Right forelimb (tissue), 1 donor: ENCODE measurements at places on chromosomes 12 and 14.

DNA sequence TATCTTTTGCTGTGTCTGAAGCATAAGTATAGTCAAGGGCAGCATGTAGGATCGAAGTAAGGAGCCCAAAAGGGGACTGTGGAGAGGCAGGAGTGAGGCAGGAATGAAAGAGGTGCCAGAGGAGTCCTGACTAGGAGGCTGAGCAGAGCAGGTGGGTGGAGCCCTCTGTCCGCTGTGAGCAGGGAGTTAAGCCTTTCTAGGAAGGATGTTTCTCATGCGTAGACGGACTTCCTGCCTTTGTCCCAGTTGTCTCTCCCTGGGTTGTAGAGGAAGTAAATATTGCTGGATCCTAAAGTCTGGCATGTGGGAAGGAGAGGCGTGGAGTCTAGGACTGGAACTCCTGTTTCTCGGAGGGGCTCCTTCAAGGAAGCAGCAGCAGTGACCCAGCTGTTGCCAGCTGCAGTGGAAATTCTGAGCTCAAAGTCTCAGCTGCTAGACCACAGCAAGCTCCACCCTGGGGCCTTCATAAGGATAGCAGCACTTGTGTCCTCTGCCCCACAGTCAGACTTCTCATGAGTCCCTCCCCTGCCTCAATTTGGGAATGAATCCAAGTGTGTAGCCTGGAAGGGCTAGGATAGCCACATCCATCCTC is 44.0 kb downstream of the RBMS2 start:
- DNase-seq = peak; percentile 93

DNA sequence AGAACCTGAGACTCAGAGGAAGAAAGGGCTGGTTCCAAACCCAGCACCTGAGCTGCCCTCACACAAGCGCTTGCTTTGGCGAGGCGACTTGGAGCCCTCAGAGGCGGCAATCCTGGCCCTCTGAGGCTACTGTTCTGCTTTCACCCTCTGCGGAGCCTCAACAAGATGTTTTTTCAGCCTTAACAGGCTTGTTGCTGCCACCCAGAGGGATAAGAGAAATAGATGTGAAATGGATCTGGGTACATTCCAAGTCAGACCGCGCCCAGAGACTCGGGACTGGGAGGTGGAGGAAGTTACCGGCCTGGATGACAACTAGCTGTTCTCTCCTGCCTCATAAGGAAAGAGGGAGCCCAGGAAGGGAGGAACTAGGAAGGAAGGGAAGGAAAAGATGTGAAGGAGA is 89.6 kb downstream of the TTC7B start:
- no peak for DNase-seq

DNA sequence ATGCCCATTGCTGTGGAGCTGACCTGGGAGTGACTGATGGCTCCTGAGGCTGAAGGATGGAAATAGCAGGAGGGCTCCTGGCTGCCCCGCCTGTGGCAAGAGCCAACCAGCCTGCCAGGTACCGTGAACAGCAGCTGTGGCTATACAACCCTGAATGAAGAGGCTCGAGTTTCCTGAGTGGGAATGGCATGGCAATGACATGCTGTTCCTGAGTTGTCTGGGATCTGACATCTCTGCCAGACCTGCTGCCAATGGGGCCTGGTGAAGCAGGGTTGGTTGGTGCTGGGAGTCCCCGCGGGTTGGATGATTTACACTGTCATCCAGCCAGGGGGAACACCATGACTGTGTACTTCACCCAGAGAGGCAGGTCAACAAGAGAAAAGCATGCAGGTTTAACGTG is 31.8 kb upstream of the LRRC10 start:
- no peak for DNase-seq

GRCh38 chr14:84937016-84937415 is 592.9 kb upstream of the FLRT2 start:
- DNase-seq = no peak

DNA sequence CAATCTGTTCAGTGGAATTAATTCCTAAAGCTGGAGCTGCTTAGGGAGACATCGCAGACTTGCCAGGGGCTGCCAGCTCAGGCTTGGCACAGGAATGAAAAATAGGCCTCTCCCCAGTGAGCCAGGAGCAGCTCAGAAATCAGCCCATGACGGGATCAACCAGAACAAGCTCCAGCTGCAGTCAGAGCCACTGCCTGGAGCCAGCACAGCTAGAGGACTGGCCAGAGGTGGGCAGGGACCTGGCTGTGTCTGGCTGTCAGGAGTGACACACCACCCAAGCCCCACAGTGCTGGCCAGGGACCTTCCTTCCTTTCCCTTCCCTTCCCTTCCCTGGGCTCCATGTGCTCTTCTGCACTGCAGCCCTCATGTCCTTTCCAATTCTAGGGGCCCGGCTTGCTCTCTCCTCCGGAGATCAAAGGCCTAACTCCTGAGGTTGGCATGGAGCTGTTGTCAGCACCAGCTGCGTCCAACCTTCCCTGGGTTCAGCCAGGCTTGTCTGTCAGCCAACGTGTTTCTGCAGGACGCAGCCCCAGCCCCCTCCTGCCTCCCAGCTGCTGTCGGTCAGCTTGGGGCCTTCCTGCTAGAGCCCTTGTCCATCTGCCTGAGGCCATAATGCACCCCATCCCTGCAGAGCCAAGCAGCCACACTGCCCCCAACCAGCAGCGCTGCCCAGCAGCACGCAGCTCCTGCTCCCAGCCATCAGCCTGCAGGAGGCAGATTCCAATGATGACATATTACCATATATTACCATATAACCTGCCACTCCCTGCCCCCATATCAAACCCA is 149.3 kb downstream of the CALM1 start:
- DNase-seq = peak; percentile 69

GRCh38 chr12:6607751-6608591 is 792 bp upstream of the CHD4 start:
- peak; percentile 71 for DNase-seq

DNA sequence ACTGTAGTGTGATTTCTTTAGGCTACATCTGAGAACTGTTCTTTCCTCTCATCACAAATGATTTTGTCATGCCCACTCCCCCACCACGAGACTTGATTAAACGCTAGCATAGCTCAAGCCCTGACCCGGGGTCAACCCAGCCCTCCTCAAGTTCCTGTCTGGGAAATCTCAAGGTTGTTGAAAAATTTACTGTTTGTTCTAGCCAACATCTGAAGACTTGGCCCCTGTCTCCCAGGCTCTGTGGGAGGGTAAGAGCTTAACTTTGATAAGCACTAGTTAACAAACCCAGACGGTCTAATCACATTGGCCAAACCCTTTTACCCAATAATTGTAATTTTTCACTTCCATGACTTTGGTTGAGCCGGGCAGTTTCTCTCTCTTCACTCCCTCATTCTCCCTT is 86.2 kb upstream of the AMIGO2 start:
- DNase-seq = no peak

DNA sequence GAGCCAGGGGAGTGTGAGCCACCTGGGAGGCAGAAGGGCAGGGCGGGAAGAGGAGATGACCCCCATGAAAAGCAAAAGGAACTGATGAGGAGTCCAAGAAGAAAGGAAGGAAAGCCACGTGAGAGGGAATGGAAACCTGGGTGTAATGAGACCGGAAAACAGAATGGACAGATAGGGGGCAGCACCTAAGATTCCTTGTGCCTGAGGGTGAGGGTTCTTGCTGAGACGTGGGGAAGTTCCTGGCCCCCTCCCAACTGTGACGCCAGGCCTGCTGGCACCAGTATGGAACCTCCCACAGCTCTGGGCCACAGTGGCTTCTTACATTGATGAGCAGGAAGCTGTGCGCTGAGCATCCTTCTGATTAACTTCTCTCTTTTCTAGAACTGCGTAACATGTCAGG is 30.8 kb downstream of the TTC7B start:
- DNase-seq = no peak

DNA sequence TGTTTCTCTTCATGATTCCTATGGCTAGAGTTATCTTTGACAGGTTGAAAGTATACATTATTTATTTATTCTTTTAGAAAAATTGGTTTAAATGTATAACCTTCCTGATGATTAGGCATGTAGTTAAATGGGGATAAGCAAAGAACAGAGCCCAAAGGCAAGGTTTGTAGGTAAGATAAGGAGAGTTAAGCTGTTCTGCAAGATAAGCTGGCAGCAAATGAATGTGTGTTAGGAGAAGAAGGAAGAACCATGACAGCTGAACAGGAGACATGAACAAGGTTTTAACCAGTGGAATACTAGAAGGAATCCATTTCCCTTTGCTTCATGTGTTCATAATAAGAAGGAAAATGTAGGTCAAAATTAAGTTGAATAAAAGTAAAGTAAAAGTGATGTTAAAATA is 1330.1 kb upstream of the USP15 start:
- no peak for DNase-seq

- DNase-seq = no peak
These were observed 1.6 kb upstream of the CD9 start for GRCh38 chr12:6198556-6198955.

DNA sequence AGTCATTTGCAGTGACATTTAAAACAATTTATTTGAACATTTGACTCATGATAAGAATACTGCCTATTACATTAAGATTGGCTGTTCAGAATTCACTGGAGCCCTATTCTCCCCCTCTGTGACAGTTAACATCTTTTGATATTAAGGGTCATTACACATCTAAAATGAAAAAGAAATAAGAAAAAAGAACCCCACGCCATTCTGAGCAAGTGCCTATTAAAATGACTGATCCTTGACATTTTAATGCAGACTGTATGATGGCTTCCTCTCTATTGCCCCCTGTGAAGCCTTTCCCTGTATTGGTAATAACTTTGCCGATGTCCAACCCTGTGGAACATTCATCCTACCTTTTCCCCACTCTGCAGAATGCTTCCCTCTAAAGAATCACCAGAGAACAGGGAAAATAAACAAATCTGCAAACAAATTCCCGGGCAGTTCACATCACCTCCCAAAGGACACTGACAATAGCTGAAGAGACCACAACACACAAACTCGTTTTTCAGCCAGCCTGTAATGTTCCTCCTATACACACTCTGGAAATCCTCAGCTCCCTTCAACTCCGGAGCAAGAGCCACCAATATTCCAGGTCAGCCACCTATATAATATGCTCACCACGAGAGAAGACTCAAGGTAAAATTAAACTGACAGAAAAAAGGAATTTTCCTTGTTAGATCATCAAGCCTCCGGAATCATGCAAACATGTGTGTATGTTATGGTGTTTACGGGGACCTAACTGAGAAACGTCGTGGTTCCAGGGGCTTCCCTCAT is 2.1 kb downstream of the NIN start:
- no peak for DNase-seq

GRCh38 chr12:81819991-81820633 is 61.0 kb upstream of the PPFIA2 start:
- DNase-seq = no peak

DNA sequence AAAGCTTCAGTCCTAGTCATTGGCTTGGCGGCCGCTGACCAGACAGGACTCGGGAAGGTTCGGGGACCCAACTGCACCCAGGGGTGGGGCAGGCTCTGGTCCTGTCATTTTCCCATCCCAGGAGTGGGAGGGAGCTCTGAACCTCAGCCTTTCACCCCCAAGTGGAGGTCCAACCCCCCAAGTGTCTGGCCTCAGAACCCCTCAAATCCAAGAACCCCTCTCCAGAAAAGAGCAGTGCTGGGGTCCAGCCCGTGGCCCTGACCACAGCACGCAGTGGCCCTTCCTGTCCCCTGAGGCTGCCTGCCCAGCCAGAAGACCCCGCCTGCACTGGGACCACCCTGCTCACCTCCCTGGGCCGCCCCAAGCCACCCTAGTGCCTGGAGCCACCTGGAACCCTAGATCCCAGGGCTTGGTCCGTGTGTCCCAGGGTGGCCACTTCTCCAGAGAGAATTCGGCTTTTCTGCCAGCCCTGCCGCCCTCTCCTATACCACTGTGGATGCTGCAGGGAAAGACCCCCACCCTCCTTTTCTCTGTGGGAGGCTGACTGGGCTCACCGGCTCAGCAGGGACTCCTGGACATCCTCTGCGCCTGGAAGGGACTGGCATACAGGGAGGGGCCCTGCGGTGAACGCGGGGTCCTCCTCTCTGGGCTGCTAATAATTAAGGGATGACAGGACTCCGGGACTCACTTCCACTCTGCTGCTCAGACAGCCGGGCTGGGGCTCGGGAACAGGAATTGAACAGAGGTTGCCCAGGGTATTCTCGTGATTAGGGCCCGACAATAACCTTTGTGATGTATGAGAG is 326.9 kb upstream of the SFSWAP start:
- peak; percentile 29 for DNase-seq

GRCh38 chr14:91280129-91280528 is 35.6 kb upstream of the GPR68 start:
- DNase-seq = no peak

GRCh38 chr12:83575326-83575725 is 888.6 kb downstream of the TMTC2 start:
- DNase-seq = no peak

GRCh38 chr12:94207849-94208621 is 59.7 kb downstream of the PLXNC1 start:
- DNase-seq = no peak

DNA sequence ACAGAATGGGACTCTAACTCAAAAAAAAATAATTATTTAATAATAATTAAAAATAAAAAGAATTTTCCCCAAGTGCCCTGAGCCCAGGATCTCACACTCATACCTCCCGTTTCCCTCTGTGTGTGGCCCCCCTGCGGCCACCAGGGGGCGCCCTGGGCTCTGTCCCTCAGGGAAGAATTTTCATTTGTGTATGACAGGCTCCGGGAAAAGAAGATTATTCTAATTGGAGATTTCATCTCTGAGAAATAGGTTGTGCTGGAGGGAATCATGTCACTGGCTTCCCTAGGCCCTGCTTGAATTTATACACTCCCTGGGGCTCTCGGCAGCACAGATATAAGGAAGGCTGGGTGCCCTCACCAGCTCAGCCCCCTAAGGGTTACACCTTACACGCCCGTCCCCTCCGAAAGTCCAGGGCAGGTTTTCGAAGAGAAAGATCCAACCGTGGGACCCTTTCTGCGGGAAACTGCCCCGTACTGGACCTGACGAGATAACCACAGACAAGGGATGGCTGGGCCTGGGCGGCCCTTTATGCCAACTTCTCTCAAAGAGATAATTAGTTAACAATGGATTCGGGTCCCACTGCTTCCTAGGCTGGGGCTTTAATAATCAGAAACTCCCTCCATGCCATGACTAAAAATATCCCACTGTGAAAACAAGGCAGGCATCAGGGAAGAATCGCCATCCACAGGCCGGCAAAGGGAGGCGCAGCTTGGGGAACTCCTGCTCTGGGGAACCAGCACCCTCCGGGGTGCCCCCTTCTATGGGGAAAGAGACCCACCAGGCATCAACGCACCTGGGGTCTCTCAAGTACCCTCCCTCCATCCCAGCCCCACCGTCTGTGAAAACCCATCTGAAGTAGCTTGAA is 80.7 kb downstream of the KDM2B start:
- DNase-seq = peak; percentile 88
